ENCODE measurements at places on chromosomes 2 and 18. TPM values are rescaled to one million over a fixed set of nuclear protein-coding genes. Genes with fewer than 3 reads are reported as not detected.
A peak's percentile ranks its signal among the peaks of the same experiment; 100 is the strongest.

DNA sequence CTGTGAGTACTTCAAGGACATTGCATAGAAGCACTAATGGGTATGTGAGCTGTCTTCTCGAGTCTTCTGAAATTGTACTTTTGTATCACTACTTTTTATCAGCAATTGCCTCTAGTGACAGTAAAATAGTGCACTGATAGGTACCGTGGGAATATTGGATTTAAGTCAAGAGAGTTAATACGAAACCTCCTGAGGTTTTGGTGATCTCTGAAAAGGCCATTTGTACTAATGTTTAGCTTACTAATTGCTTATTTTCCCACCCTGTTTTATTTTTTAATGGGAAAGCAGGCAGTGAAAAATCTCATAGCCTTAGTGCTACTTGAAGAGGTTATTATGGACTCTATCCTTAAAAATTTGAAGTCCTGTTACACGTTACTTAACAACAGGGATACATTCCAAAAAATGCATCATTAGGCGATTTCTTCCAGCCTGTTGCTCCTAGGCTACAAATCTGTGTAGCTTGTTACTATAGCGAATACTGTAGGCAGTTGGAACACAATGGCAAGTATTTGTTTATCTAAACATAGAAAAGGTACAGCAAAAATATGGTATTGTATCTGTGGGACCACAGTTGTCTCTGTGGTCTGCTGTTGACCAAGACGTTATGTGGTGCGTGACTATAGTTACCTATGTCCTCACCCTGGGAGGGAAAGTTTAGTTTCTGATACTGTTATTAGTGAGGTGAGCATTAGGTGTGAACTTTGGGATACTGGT is 65.9 kb downstream of the CAB39 start:
- DNase-seq: no peak
- peaks cover 15% of the 10 kb centered on the region for H3K36me3 ChIP-seq
- no peak overlapping the region for H3K4me3 ChIP-seq
- H3K27me3 ChIP-seq: no peaks in the 10 kb centered on the region

LINC00305 gene
- 0.05 TPM for total RNA-seq

- H3K4me3 ChIP-seq: no peak overlapping the region
- no peak for DNase-seq
- H3K27me3 ChIP-seq: no peaks in the 10 kb centered on the region
- no peak overlapping the region for H3K27ac ChIP-seq
Measured at GRCh38 chr2:40228310-40228709, 223.6 kb downstream of the SLC8A1 start.

GRCh38 chr2:7027411-7027810 is 110.2 kb downstream of the RNF144A start:
- H3K4me1 ChIP-seq: no peaks in the 10 kb centered on the region
- H3K36me3 ChIP-seq: peaks cover 36% of the 10 kb centered on the region
- H3K27me3 ChIP-seq: no peaks in the 10 kb centered on the region
- H3K27ac ChIP-seq: no peak overlapping the region

SPP2 gene
- 0.05 TPM for total RNA-seq

FOXD4L1 gene
- total RNA-seq: 0.24 TPM

NOP58 gene
- total RNA-seq: 94.9 TPM

RNF152 gene
- total RNA-seq: 0.85 TPM

DNA sequence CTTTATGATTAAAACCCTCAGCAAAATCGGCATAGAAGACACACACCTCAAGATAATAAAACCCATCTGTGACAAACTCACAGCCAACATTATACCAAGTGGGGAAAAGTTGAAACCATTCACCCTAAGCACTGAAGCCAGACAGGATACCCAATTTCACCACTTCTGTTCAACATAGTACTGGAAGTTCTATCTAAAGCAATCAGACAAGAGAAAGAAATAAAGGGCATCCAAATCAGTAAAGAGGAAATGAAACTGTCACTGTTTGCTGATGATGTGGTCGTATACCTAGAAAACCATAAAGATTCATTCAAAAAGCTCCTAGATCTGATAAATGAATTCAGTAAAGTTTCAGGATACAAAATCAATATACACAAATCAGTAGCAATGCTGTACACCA is 16.4 kb upstream of the RPRD1A start:
- H3K4me1 ChIP-seq: no peaks in the 10 kb centered on the region
- H3K4me3 ChIP-seq: no peak overlapping the region
- H3K36me3 ChIP-seq: no peaks in the 10 kb centered on the region
- DNase-seq: no peak

- H3K36me3 ChIP-seq: no peaks in the 10 kb centered on the region
- H3K27ac ChIP-seq: no peak overlapping the region
- no peak overlapping the region for H3K4me3 ChIP-seq
Measured at GRCh38 chr18:61924550-61924949, 31.7 kb upstream of the RNF152 start.

DNA sequence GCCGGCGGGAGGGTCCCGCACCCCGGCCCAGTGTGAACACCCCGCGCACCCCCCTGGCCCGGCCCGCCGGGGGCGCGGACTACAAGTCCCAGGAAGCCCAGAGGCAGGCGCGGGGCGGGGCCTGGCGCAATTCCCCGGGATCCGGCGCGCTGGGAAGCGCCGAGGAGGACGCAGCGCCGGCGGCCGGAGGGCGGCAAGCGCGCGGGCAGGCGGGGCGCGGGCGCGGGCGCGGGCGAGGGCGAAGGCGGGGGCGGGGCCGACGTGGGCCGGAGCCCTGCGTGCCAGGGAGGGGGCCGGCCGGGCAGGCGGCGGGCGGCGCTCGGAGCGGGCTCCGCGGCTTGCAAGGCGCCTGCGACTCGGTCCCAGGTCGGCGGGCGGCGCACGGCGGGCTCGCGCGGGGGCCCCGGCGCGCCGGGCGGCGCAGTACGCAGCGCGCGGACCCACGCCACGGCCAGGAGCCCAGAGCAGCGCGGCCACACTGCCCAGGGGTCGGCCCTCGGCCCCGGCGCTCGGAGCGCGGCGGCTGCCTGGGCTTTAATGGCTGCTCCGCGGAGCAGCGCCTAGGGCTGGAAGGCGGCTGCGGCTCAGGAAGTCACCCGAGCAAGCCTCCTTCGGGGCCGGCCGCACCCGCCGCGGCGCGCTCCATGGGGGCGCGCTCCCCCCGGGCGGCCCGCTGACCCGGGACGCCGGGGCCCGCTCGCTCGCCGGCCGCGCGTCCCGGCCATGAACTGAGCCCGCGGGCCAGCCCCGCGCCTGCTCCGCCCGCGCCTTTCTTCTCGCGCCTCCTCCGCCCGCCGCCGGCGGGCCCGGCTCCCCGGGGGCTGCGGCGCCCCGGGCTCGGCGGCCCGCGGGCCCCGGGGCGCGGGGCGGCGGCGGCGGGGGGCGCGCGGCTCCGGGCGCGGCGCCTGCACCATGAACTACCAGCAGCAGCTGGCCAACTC is at the start of gene AGAP1:
AGAP1 (plus strand) TSS at position 269 of the 941 bp plus-strand sequence.
- peak within 1 kb of the TSS; percentile 43 for H3K4me3 ChIP-seq
- DNase-seq: no peak

- no peak overlapping the region for H3K27ac ChIP-seq
- no peak overlapping the region for H3K4me3 ChIP-seq
- no peak for DNase-seq
- H3K27me3 ChIP-seq: no peaks in the 10 kb centered on the region
- H3K36me3 ChIP-seq: no peaks in the 10 kb centered on the region
Measured at GRCh38 chr18:65938592-65939372, 188.0 kb downstream of the CDH7 start.

GRCh38 chr2:148613231-148614013 is 31.1 kb upstream of the EPC2 start:
- no peak overlapping the region for H3K27ac ChIP-seq
- no peak overlapping the region for H3K4me3 ChIP-seq
- DNase-seq: no peak
- H3K4me1 ChIP-seq: peaks cover 2% of the 10 kb centered on the region
- H3K36me3 ChIP-seq: no peaks in the 10 kb centered on the region
- no peaks in the 10 kb centered on the region for H3K27me3 ChIP-seq

NLRC4 gene
- 2.6 TPM for total RNA-seq

GRCh38 chr2:223165423-223166214 is 113.6 kb downstream of the KCNE4 start:
- no peaks in the 10 kb centered on the region for H3K36me3 ChIP-seq
- no peak overlapping the region for H3K4me3 ChIP-seq
- no peaks in the 10 kb centered on the region for H3K4me1 ChIP-seq
- H3K27ac ChIP-seq: no peak overlapping the region

DNA sequence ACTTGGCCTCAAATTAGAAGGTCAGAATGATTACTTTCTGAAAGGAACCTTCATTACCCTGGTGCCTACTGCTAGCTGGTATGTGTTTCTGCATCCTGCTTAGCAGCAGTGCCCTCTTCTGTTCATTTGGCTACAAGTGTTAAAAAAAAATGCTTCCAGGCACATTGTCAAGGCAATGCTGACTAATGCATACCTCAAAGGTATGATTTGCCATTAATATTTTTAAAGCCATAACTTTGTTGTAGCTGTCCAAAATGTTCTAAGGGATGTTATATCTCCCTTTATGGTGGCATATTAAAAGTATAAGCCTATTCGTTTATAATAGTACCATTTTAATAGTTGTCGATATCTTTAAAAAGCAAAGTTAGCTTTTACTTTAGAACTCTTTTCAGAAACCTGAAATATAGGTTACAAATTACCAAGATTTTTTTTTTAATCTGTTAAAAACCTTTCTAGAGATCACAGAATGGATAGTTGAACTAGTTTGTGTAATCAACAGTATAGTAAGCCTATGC is 52.0 kb upstream of the FAM171B start:
- H3K4me1 ChIP-seq: no peaks in the 10 kb centered on the region
- no peak overlapping the region for H3K4me3 ChIP-seq
- no peaks in the 10 kb centered on the region for H3K27me3 ChIP-seq
- peak; percentile 64 for DNase-seq

GAREM1 gene
- total RNA-seq: 0.57 TPM

RNU2-63P gene
- total RNA-seq: 91.1 TPM

- no peaks in the 10 kb centered on the region for H3K36me3 ChIP-seq
- H3K4me3 ChIP-seq: no peak overlapping the region
- H3K27ac ChIP-seq: no peak overlapping the region
- H3K4me1 ChIP-seq: no peaks in the 10 kb centered on the region
Measured at GRCh38 chr2:183427558-183427957, 303.3 kb downstream of the NUP35 start.

CNDP1 gene
- 0.09 TPM for total RNA-seq

GPR39 gene
- 0.09 TPM for total RNA-seq

GRCh38 chr2:99571533-99571932 is 81.7 kb upstream of the REV1 start:
- no peak for DNase-seq
- H3K36me3 ChIP-seq: peaks cover 3% of the 10 kb centered on the region
- no peak overlapping the region for H3K27ac ChIP-seq
- H3K4me3 ChIP-seq: no peak overlapping the region
- no peaks in the 10 kb centered on the region for H3K4me1 ChIP-seq

GTF2A1L gene
- total RNA-seq: 0.47 TPM

- no peaks in the 10 kb centered on the region for H3K36me3 ChIP-seq
- peaks cover 12% of the 10 kb centered on the region for H3K4me1 ChIP-seq
- no peak for DNase-seq
Measured at GRCh38 chr2:105455488-105456003, 56.7 kb upstream of the FHL2 start.

DNA sequence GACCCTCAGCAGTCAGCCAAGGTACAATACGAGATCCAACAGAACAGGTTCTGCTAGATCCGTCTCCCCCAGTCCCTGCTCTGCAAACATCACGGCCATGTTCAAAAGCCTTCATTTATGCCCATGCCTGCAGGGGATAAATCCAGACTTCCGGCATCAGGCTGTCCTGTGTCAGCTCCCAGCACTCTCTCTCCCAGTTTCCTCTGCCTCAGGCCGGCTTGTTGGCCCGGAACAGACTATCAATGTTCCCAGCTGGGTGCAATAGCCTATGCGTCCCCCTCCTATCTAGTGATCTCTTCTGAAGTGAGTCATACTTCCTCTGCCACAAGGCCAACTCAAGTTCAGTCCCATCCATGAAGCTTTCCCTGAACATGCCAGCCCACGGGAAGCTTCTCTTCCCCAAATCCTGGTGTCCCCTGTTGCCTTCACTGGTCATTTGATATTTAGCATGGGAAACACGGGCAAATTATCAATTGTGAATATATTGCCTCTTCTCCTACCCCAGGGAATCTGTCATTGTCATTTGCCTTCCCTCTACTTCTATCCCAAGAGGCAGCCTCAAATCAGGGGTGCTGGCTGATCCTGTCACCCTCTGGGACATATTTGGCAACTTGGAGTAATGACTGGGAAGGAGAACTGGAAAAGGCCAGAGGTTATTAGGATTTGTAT is 51.1 kb downstream of the CAPN13 start:
- no peaks in the 10 kb centered on the region for H3K4me1 ChIP-seq
- H3K4me3 ChIP-seq: no peak overlapping the region
- no peaks in the 10 kb centered on the region for H3K27me3 ChIP-seq
- H3K36me3 ChIP-seq: no peaks in the 10 kb centered on the region

FABP1 gene
- 0.24 TPM for total RNA-seq

DNA sequence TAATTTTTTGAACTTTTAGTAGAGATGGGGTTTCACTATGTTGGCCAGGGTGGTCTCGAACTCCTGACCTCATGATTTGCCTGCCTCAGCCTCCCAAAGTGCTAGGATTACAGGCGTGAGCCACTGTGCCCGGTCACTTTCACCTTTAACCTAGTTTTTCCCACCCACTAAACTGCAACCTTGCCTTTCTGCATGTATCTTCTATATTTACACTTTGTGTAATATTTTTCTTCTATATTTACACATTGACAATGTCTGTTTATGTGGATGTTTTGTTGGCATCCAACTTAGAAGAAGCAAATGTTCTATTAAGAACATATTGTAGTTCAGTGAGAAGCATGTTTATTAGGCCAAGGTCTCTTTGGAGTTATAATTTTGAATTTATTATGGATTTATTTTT is 26.7 kb downstream of the SNRPD1 start:
- no peak overlapping the region for H3K4me3 ChIP-seq
- no peaks in the 10 kb centered on the region for H3K4me1 ChIP-seq
- no peaks in the 10 kb centered on the region for H3K27me3 ChIP-seq
- H3K27ac ChIP-seq: no peak overlapping the region
- DNase-seq: no peak

DNA sequence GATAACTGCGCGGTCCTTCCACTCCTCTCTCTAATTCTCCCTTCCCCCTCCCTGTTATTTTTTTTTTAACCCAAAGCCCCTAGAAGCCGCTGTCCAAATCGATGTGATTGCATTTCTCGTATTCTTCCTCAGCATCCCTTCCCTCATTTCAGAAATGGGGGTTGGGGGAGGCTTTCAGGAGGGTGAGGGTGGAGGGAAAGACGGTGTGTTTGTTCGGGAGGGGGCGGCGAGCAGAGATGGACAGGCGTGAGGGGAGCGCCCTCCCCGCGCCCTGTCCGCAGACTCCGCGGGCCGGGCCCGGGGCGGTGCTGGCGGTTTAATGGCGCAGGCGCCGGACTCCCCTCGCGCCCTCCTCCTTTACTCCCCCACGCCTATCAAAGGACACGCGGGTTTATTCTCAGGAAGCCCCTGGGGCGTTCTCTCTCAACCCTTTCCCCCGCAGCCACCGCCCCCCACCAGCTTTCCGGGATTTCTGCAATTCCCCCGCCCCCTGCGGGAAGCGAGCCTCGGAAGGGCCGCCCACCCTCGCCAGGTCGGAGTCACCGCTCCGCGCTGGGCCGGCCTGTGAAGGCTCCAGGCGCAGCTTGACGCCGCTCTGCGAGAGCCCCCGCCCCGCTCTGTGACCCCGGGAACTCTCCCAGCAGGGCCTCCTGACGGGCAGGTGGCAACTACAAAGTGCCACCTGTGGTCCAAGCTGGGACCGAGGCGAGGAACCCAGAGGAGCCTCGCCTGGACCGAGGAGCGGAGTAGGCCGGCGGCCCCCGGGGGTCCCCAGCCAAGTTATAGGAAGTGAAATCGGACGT is 981 bp downstream of the ST8SIA3 start:
- no peaks in the 10 kb centered on the region for H3K36me3 ChIP-seq
- peaks cover 47% of the 10 kb centered on the region for H3K27me3 ChIP-seq
- H3K4me1 ChIP-seq: no peaks in the 10 kb centered on the region
- H3K27ac ChIP-seq: no peak overlapping the region

PLA2R1 gene
- total RNA-seq: 0.90 TPM

GRCh38 chr18:44079606-44080005 is 601.1 kb upstream of the SETBP1 start:
- H3K27ac ChIP-seq: no peak overlapping the region
- no peaks in the 10 kb centered on the region for H3K4me1 ChIP-seq

All from thymus (tissue), 14 donors.